ENCODE measurements at places on chromosomes 12 and 14. TPM values are rescaled to one million over a fixed set of nuclear protein-coding genes. Genes with fewer than 3 reads are reported as not detected.

DNA sequence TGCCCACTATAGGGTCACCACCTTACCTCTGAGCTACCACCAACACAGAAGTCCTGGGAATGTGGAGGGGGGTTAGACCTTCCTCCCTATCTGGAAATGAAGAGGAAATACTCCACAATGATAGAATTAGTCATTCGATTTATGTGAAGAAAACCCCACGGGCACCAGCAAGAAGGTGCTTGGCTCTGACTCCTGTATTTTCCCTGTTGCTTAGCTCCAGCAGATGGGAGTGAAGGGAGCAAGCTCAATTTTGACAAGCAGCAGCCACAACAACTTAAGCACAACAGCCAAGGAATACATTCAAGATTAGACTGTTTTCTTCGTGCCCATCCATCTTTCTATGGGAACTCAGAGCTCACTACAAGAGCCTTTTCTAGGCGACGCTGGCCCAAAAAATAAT lies 191.7 kb downstream of the SPTSSA start:
- DNase-seq = no peak

- DNase-seq = no peak
Observed at GRCh38 chr14:54423991-54424390, 17.2 kb downstream of the CNIH1 start.

- DNase-seq = no peak
Observed at GRCh38 chr12:131458931-131459772, 251.7 kb upstream of the SFSWAP start.

DNA sequence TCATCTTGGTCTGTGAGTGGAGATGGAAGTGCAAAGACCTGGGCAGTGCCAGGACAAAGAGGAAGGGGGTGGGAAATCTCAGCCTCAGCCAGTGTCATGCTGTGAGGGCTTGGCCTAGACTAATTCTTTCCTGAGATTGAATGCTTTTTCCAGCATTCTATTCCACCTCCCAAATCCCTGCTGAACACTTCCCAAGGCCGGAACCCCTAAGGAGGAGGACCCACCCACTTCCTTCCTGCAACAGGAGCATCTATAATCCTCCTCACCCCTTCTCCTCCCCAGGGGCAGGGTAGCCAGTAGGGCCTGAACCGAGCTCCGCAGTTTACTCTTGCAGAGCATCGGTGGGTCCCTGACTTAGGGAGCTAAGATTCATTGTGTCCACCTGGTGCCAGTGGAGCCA lies 3.2 kb downstream of the PLEKHD1 start:
- DNase-seq = no peak

- peak; percentile 46 for DNase-seq
Observed at GRCh38 chr12:50081096-50081808, 3.9 kb upstream of the SMARCD1 start.

GRCh38 chr14:62189698-62190097 lies 427.5 kb downstream of the SNAPC1 start:
- DNase-seq = no peak

DNA sequence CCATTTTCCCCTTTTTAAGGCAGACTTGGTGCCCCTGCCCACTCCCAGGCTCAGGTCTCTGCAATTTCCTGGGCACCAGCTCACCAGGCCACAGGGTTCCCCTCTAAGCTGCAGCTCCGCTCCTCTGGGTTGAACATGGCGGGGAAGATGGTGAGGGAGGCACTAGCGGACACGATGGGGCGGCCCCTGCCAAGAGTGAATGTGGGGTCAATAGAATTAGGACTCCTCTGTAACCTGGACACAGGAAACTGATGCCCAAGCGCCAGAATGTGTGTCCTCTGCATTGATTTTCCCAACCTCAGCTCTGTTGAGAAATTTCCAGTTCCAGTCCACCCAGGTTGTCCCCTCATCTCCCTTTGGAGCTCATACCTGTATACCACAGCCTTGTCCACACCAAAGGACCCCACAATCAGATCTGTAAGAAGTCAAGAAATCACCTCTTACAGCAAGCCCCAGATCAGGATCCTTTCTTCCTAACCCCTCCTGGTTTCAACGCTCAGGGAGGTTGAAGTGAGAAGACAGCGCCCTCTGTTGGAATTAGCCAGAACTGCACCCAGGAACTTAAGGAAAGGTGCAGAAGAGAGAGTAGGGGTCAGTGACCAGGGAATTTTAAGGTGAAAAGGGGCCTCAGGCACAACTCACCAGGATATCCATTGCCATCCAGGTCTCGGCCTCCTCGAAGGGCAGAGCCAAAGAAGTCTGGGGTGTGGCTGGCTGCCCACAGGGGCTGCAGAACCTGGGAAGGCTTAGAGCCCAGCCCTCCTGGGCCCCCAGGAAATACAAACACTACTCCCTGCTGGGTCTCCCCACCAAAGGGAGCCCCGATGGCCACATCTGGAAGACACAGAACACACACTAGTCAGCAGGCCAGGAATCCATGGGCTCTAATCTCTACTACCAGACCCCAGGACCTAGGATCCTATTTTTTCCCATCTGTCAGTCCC lies 14.7 kb downstream of the ITGA5 start:
- peak; percentile 55 for DNase-seq

GRCh38 chr14:69573831-69574262 lies 824 bp downstream of the CCDC177 start:
- DNase-seq = no peak

DNA sequence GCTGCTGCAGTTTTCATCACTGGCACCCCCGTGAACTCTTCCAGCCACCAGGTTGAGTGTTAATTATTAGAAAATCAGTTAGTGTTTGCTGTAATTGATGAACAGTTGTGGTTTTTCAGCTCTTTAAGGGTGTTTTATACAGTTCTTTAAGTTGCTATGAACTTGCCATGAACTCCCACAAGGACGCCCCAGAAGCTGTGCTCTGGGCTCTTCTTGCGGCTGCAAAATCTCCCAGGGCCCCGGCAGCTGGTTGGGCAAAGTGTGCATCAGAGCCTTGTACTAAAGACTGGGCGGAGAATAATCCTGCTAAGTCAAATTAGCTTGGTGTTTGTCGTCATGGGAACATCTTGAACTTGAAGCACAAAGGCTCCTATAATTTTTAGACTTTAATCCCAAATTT lies 82.2 kb downstream of the EML1 start:
- no peak for DNase-seq

DNA sequence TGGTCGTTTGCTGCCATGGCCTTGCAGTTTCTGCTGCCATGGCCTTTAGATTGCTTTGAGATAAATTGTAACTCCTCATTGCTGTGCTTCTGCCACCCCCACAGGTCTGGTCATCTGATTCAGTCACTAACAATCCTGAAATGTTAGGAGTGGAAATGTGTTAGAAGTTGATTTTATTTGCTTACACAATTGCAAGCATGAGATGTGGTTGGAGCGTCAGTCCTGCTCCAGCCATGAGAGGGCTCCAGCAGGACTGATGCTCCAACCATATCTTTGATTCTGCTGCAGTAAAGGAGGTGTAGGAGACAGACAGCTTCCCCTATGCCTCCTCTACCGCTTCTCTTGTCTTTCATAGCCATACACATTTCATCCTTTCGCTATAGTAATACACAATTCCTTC lies 226.8 kb upstream of the RGS6 start:
- no peak for DNase-seq

DNA sequence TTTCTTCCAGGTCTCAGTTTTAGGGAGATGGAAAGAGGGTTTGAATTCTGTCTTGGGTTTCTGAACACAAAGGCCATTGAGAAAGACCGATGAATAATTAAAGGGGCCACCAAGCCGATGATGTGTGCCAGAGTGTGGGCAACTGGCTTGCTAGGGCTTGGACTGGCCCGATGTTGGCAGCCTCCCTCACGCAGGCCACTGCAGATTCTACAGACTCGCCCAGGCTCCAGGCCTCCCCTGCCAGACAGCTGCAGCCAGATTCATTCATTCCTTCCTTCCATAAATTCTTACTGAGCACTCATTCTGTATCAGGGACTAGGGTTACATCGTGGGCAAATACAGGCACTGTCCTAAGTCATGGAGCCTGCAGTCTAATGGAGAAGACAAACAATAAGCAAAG lies 34.9 kb downstream of the ACTN1 start:
- no peak for DNase-seq

GRCh38 chr12:67709367-67709954 lies 60.9 kb downstream of the DYRK2 start:
- DNase-seq = no peak

PRH2 gene
- total RNA-seq = not detected

DNA sequence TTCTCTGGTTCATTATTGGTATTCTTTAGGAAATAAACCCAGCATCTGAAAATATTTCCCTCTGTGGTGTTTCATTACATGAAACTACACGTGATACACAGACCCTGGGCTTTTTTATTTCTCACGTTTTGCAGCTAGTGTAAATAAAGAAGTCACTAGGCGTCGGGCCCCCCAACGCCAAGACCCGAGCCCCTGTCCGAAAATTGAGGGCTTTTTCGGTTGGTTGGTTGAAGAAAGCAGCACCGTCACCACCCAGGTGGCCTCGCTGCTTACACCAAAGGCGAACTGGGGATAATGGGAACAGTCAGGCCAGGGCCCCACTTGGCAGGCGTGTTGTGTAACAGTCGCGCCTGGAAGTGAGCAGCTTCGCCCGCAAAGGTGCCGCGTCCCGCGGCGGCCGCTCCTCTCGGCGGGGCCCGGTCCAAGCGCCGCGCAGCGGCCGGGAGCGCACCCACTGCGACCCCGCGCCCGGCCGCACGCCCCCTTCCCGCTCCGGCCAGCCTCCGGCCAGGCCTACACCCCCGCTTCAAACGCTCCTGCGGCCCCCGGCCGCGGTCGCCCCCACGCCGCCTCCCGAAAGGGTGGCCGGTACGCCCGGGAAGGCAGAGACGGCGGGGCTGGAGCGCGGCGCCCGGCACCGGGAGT lies 1.2 kb downstream of the DUSP16 start:
- peak; percentile 88 for DNase-seq

LRP1-AS gene
- not detected for total RNA-seq

DNA sequence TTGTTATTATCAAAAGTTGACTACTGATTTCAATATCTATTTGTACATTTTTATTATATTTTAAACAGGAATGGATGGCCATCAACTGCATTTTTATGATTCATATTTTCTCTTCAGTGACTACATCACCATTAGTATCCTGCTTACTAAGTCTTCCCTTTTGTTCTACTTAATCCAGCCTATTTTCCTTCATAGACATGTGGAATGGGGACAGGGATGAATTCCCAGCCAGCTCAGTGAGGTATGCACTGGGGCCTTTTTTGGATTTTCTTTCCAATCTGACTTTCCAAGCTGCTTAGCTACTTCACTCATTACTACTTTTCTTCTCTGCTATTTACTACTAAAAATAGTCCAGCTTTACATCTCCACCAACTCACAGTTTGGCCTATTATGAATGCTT lies 38.4 kb downstream of the AKAP6 start:
- DNase-seq = no peak

GPR135 gene
- 9.0 TPM for total RNA-seq

DNA sequence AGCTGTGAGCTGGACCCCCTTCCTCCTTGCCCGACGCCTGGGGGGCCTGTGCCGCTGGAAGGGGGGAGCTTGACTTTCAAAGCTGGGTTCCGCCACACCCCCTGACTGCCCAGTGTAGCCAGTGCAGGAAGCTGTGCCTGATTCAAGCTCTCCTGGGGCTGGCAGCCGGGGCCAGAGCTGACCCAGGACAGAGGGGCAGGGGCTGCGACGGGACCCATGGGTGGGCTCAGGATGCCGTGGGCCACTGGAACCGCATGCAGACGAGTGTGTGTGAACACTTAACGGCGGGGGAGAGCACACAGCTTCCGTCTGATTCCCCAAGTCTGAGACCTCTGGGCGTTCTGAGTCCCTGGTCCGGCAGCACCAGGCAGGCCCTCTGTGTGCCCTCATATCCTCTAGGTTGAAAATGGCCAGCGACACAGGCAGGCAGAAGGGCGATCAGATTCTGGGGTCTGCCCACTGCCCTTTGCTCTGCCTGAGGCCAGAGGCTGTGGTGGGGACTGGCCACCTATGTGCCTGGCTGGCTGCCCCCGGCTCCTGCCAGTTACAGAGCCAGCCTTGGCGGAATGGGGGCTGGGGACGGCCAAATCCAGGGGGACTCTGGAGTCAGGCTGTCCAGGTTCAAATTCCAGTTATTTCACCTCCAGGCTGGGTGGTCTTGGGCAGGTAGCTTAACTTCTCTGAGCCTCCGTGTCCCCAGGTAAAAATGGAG lies 54.0 kb downstream of the CYP46A1 start:
- DNase-seq = peak; percentile 78

MGST1 gene
- 79.3 TPM for total RNA-seq

SLC5A8 gene
- total RNA-seq = not detected

HOXC4 gene
- 18.4 TPM for total RNA-seq

ENDOU gene
- total RNA-seq = 0.29 TPM

DNA sequence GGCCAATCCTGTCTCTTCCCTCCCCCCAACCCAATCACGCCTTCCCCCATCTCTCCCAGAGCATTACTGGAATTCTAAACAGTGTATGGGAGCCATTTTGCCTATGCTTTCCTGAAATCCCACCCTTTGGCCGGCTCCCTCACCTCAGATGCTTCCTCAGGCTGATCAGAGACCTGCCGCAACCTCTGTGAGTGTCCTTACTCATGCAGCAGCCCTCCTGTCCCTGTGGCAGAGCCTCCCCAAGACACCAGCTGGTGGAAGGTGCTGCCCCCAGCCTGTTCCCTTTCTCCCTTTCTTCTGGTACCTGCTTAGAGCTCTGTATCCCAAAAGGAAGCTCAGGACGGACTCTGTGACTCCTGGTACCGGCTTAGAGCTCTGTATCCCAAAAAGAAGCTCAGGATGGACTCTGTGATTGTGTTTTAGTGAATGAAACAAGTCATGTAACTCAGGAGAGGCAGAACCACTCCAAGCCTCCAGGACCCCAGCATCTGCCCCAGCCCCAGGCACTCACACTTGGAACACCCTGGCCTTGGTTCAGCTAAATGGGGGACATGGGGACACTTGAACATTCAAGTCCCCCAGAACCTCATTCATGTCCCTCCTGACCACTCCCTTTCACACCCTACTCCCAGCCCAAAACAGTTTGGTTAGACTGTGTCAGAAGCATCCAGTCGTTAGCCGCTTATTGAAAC lies 29.3 kb upstream of the RIN3 start:
- DNase-seq = no peak

DNA sequence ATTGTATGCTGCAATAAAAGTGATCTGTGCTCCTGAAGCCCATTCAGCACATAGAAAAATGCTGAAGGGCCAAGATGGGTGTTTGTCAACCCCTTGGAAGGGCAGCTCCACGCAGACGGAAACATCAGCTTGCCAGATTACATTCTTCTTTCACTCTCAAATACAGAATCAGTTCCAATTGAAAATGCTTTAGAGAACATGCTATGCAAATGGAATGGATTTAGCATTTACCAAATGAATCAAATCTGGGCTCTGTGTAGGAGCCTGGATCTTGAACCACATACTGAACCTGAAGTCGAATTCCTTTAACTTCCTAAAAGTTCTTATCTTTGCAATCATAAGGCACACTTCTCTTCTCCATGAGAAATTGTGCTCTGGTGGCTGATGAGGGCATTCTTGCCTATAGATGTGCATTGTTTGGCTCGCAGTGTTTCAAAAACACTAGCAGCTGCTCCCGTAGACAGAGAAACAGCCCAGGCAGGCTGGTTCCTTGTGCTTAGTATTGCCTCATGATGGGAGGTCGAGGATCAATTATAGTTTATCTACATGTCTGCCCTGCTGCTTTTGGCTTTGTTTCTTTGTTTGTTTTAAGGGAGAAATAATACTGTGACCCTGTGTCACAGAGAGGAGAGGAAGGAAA lies 489.8 kb upstream of the FLRT2 start:
- no peak for DNase-seq

GRCh38 chr12:7642287-7642686 lies 23.4 kb downstream of the APOBEC1 start:
- no peak for DNase-seq

GRIP1 gene
- 0.88 TPM for total RNA-seq

GRCh38 chr14:55516776-55517175 lies 63.2 kb upstream of the KTN1 start:
- DNase-seq = no peak

RPS6KL1 gene
- total RNA-seq = 17.3 TPM
